ENCODE measurements at places on chromosomes 7 and 10. TPM values are rescaled to one million over a fixed set of nuclear protein-coding genes. Genes with fewer than 3 reads are reported as not detected.

Gene PILRB
- total RNA-seq = 77.2 TPM

Gene GRID2IP
- not detected for total RNA-seq

- no peak for DNase-seq
- H3K36me3 ChIP-seq = no peaks in the 10 kb centered on the region
- no peak overlapping the region for H3K27ac ChIP-seq
Observed at GRCh38 chr7:33706186-33706585, 199.2 kb upstream of the BMPER start.

DNA sequence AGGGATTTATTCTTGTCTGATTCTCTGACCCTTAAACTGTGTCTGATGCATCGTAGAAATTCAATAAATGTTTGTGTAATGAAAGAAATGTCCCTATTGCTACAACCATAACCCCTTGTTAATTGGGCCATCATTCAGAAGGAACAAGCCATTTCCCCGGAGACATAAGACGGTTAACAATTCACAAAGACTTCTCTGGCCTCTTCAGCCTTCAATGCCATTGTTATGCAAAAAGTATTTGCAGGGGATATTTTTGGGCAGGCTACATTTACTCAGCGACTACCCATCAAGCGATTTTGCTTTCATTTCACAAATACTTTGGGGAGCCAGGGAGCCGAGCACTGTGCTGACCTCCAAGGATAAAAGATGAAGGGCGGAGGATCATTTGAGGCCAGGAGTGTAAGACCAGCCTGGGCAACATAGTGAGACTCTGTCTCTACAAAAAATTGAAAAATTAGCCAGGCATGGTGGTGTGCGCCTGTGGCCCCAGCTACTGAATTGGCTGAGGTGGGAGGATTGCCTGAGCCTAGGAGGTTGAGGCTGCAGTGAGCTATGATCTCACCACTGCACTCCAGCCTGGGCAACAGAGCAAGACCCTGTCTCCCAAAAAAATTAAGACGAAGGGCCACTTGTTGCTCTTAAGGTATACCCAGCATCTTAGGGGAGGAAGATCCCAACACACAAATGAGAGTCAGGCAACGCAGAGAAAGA, 20.0 kb upstream of the SDK1 start:
- no peak for DNase-seq
- no peaks in the 10 kb centered on the region for H3K27me3 ChIP-seq
- no peaks in the 10 kb centered on the region for H3K36me3 ChIP-seq
- H3K27ac ChIP-seq = no peak overlapping the region
- H3K4me3 ChIP-seq = no peak overlapping the region
- H3K4me1 ChIP-seq = no peaks in the 10 kb centered on the region

- no peak for DNase-seq
- no peaks in the 10 kb centered on the region for H3K36me3 ChIP-seq
- no peak overlapping the region for H3K4me3 ChIP-seq
- no peak overlapping the region for H3K27ac ChIP-seq
- H3K27me3 ChIP-seq = peaks cover 3% of the 10 kb centered on the region
Observed at GRCh38 chr7:157518514-157519175, 181.8 kb downstream of the DNAJB6 start.

- H3K27me3 ChIP-seq = no peaks in the 10 kb centered on the region
- H3K4me3 ChIP-seq = no peak overlapping the region
- H3K4me1 ChIP-seq = no peaks in the 10 kb centered on the region
- no peak overlapping the region for H3K27ac ChIP-seq
- H3K36me3 ChIP-seq = peaks cover 53% of the 10 kb centered on the region
Observed at GRCh38 chr10:3149918-3150317, 22.7 kb downstream of the PITRM1 start.

DNA sequence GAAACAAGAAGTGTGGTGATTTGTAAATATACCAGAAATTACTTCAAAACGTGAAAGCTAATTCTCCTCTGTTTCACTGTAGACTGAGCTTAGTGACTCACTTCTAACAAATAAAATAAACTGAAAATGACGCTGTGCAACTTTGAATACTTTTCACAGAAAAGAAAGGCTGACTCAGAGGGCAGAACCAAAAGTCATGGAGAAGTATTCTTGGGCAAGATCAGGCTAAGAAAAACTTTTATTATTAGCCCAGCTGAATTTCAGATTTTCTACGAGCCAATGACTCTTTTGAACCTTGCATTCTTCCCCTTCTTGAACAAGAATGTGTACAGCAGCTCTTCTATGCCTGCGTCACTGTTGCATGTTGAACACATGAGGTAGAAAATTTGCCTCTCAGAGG, 527.3 kb upstream of the GHITM start:
- no peaks in the 10 kb centered on the region for H3K4me1 ChIP-seq
- H3K4me3 ChIP-seq = no peak overlapping the region
- no peaks in the 10 kb centered on the region for H3K27me3 ChIP-seq
- H3K36me3 ChIP-seq = no peaks in the 10 kb centered on the region
- H3K27ac ChIP-seq = no peak overlapping the region

- DNase-seq = no peak
Observed at GRCh38 chr7:66187905-66188304, 17.2 kb upstream of the TPST1 start.

Data from activated CD8-positive, alpha-beta T cell treated with anti-CD3 and anti-CD28 coated beads, Interleukin-2, amount 10 ng/mL, durations not matched to agents 7 days and 5 days (primary cell).